ENCODE measurements at places on chromosomes 1 and 21.

DNA sequence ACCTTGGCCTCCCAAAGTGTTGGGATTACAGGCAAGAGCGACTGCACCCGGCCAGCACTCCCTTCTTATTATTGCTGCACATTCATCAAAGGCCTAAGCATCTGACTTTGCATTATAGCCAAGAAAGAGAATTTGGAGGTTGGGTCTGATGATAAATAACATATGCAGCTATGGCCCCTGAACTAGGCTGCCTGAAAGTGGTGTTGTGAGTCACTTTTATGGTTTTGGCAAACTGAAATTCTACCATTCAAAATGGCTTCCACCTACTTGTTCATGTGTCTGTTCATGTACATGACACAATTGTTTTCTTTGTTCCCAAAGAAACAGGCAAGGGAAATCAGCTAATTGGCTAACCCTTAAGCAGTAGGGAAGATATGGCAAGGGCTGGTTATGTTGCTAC, 25.0 kb upstream of the UAP1 start:
- DNase-seq = no peak

DNA sequence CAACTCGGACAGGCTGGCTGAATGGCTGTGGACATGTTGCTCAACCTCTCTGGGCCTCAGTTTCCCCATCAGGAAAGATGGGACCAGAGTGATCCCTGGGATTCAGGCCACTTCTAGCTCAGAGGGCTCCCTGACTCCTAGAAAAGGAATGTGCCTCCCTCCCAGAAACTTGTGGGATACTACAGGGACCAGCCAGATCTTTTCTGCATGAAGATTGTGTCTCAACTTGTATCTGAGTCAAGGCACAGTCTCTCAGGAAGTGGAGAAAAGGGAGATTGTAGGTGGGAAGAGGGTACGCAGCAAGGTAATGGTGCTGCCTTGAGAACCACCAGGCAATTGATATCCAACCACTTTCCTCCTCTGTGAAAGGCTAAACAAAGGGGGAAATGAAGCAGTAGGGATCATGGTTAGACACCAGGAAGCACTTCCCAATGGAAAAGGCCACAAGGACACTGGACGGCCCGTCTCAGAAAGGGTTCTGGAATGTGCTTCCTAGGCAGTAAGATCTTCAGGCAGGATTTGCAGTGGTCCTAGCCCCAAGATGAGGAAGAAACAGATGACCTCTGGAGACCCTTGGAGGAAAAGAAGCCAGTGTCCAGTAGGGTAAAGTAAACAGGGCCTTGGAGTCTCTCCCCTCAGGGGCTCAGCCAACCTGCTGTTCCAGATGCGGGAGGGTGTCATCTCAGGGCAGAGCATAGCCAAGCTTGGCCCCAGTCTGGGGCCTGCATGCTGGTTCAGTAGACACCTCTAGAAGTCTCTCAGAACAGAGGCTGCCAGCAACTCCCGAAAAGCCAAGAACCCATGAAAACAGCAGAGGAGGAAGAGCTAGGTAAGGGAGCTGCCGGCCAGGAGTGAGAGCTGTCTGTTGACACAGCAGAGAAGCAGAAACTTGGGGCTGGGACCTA, 16.8 kb downstream of the IFFO2 start:
- no peak for DNase-seq

GRCh38 chr1:9448132-9449109, 90.8 kb upstream of the SLC25A33 start:
- no peak for DNase-seq

- no peak for DNase-seq
These were observed 187.2 kb downstream of the FGGY start for GRCh38 chr1:59484096-59484495.

DNA sequence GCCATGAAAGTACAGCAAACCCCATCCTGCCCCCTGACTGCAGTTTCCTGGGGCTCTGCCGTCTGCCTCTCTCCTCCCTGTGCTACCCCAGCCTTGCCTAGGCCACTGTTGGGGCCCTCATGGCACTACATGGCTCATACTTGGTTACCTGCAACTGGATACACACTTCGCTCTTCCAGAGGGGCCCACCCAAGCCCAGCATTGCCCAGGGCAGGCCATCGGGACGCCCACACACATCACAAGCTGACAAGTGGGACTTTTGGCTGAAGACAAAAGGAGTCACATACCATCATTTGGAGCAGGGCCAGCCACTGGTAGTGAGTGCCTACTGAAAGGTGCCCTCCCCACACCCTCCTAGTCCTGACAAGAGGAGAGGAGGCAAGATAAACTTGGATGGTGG, 82.8 kb downstream of the CD247 start:
- DNase-seq = no peak

DNA sequence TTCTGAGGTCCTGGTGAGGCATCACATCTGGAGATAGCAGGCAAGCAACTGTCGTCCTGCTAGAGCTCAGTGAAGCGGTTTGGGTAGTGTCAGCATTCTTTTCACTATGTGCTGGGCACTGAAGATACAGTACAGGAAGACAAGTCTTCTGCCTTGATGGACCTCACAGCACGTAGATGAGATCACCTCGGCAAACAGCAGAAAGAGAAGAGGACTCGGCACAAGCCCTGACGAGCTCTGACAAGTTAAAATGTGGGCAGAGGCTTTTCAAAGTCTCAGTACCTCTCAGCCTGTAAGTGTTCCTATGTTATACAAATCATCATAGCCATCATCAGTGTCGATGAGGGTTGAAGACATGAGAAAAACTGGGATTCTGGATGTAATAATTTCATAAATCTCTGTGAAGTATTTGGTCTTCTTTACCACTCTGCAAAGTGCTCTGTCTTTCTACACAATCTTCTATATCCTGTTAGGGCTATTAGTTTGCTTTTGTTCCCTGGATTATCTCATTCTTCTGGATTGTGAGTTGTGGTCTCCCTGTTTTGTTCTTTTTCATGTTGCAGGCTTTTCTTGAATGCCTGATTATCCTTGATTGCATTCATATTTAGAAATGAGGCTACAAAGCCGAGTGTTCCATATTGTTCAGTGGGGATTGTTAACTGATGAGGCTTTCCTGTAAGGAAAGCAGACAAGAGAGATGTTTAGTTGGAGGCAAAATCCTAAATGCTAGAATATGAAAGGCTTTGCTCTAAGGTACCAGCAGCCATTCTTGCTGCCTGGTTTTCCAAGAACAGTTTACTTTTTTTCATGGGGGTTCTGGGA, 24.2 kb downstream of the MAEL start:
- DNase-seq = no peak

DNA sequence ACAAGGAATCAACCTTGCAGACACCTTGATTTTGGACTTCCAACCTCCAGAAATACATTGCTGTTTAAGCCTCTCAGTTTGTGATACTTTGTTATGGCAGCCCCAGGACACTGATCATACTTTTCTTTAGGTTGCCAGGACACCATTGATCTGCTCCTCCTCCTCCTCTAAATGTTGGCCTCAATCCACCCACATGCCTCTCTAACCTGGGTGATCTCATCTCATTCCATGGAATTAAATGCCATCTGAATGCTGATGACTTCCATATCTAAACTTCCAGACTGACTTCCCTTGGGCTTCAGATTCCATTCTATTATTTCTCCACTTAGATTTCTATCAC, 7.4 kb upstream of the PPP1R15B start:
- no peak for DNase-seq

- DNase-seq = no peak
These were observed 17.7 kb upstream of the NFIA start for GRCh38 chr1:61064673-61065072.

DNA sequence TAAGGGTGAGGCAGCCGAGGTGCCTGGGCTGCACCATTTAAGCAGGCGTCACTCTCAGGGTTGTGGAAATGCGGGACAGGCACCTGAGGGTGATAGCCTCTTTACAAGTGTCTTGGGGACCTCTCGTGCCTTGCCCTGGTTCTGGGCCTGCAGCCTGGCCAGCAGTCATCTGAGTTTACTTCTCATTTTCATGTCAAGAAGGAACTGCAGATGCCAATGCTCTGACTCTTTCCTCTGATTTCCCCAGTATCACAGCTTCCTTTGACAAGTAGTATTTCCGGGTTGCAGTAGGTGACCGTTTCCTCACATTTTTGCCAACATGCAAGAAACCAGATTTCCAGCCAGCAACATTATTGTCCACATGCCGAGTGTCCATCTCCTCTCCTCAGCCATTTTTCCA, 286.9 kb downstream of the DISC1 start:
- DNase-seq = no peak

GRCh38 chr21:16842696-16843035, 670.2 kb upstream of the CXADR start:
- no peak for DNase-seq

GRCh38 chr21:41090981-41091380, 77.0 kb upstream of the BACE2 start:
- DNase-seq = no peak

DNA sequence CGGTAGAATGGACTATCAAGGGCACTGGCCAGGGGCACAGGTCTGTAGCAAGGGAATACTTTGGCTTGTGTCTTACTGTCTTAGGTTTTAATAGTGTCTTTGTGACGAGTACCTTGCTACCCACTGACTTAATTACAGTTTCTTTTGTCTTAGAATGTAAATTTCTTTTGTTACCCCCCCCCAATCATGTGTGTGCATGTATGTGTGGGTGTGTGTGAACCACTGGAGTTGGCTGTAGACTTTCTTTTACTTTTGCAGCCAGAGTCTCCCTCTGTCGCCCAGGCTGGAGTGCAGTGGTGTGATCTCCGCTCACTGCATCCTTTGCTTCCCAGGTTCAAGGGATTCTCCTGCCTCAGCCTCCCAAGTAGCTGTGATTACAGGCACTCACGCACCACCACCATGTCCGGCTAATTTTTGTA, 61.8 kb upstream of the CLDN14 start:
- DNase-seq = no peak

DNA sequence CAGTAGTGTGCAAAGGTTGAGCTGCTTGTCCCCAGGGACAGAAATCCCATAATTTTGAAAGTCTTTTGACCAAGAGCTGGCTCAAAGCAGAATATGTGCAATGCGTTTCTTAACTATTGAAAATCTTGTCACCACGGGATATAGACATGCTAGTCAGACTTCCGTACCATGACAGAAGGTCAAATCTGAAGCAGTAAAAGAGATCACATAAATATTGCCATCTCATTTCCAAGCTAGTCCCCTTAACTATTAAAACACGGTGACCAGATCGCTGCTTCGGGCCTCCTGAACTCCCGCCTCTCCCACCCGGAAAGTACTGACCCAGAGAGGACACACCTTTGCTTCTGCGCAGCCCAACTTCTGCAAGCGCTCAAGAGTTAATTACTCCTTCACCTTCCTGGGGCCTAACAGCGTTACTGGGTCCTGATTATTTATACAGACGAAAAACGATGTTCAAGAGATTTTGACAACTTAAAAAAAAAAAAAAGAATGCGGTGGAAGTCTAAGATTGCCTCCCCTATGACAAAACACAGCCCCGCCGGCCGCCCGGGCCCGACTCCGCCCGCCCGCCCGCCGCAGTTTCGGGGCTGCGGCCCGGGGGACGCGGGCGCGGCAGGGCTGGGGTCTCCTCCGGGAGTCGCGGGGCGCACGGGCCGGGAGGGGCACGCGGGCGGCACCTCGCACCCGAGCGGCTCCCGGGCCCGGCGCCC, 692 bp downstream of the SORT1 start:
- DNase-seq = no peak

DNA sequence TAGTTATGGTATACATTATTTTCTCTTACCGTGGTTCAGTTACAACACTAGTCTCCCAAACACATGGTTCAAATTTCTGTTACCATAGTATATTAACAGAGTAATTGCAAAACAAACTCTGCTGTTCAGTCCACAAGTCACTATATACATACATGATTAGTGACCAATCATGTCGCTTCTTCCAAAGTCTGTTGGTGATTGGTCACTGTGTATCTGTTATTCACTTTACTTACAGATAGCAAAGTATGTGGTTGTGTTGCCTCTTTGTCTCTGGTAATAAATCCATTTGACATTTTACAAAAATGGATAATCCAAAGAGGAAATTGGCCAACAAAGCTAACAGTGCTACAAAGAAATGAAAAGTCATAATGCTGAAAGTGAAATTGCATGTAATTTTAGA, 107.2 kb downstream of the RABGAP1L start:
- no peak for DNase-seq

DNA sequence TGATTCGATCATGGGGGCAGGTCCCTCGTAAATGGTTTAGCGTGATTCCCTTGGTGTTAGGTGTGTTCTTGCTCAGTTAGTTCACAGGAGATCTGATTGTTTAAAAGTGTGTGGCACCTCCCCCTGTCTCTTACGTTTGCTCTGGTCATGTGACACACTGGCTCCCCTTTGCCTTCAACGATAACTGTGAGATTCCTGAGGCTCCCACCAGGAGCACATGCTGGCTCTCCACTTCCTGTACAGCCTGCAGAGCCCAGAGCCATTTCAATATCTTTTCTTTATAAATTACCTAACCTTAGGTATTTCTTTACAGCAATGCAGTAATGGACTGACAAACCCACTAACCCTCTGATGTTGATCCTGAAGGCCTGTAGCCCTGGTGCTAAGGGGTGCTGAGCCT, 141.9 kb downstream of the FCRL5 start:
- no peak for DNase-seq

DNA sequence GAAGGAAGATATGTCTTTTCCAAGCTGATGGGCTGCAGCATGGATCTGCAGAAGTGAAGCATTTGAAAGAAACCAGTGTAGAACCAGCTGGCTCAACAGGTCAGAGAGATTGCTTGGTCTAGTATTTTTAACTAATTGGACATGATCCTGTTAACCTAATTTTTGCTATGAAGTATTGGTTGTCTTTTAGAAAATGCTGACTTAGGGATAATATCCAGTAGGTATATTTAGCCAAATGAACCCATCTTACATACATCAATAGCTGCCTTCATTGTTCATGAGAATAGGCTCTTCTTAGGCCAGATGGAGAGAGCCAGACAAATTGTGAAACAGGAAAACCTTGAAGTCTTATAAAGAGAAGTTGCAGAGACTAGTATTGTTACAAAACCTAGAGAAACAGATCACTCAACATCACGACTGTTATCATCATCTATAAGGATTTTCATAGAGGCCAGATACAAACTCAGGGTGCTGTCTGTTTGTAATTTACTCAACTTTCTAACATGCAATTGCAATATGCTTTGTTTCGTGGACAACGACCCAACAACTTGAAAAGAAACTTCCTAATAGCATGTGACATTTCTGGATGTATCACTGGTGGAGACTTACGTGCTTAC, 148.2 kb downstream of the DISC1 start:
- no peak for DNase-seq

- DNase-seq = no peak
These were observed 55.8 kb downstream of the SLC45A1 start for GRCh38 chr1:8373581-8374241.

- DNase-seq = no peak
These were observed 90.0 kb upstream of the NFASC start for GRCh38 chr1:204780630-204781029.

DNA sequence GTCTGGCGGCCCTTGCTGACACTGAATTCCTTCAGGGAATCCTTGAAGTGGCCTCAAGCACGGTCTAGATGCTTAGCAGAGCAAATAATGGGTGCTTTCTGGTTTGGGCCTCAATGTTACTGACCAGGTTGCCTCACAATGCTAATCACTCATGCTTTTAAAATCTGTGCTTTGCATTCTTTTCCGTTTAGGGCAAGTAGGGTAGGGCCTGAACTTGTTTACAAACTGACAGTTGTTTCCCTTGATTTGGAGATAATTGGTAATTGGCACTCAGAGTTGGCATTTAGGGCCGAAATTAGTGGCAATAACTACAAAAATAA, 1.4 kb downstream of the VPS13D start:
- DNase-seq = no peak
